ENCODE measurements at places on chromosomes 11 and 22.

GRCh38 chr11:1131033-1131911 is 26.5 kb upstream of the MUC5AC start:
- no peak for DNase-seq

GRCh38 chr22:49077036-49077393 is 750.7 kb downstream of the BRD1 start:
- no peak for DNase-seq

DNA sequence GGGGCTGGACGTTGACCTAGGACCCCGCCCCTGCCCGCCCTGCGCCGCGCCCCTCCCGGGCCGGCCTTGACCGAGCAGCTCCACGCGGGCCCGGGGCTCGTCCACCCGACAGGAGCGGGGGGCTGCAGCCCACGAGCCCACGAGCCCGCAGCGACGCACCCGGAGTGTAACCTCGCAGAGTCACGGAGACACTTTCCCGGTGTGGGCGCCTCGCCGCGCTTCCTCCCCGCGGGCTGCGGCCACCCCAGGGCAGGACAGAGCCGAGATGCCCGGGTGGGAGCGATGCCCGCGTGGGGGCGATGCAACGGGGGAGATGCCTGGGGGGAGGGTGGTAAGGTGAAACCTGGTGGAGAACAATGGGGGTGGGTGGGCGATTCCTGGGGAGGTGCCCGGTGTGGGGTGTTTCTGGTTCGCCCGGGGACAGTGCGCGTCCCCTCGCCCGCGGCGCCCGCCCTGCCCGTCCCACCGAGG is 4.9 kb upstream of the ZBED4 start:
- peak; percentile 60 for DNase-seq

DNA sequence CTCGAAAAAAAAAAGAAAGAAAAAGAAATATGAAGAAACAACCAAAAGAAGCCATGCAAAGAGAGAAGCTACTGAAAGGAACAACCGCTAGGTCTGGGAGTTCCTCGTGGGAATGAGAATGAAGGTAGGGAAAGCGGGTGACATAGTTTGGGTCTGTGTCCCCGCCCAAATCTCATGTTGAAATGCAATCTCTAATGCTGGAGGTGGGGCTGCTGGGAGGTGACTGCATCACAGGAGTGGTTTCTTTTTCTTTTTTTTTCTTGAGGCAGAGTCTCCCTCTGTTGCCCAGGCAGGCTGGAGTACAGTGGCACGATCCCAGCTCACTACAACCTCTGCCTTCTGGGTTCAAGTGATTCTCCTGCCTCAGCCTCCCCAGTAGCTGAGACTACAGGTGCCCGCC is 9.7 kb upstream of the TXN2 start:
- DNase-seq: no peak

GRCh38 chr11:28298209-28298608 is 190.0 kb downstream of the METTL15 start:
- DNase-seq: no peak

- no peak for DNase-seq
Measured at GRCh38 chr11:69958308-69958707, 119.8 kb upstream of the ANO1 start.

GRCh38 chr11:64448599-64449380 is 89.8 kb downstream of the RPS6KA4 start:
- DNase-seq: peak; percentile 86

- peak; percentile 80 for DNase-seq
Measured at GRCh38 chr22:40898850-40899357, 37.0 kb upstream of the DNAJB7 start.

GRCh38 chr11:46099963-46100316 is 21.3 kb downstream of the PHF21A start:
- DNase-seq: peak; percentile 57

Data from suppressor macrophage treated with lipopolysaccharide for 1 hour (primary cell).